Upper lobe of left lung (tissue), 6 donors: ENCODE measurements at places on chromosomes 3 and 15. TPM values are rescaled to one million over a fixed set of nuclear protein-coding genes. Genes with fewer than 3 reads are reported as not detected.

GRCh38 chr3:94524102-94524919 lies 461.4 kb downstream of the NSUN3 start:
- H3K4me1 ChIP-seq = no peaks in the 10 kb centered on the region
- DNase-seq = peak; percentile 48
- no peak overlapping the region for H3K4me3 ChIP-seq

GRCh38 chr15:89633585-89633984 lies 21.7 kb downstream of the KIF7 start:
- no peak for DNase-seq
- no peak overlapping the region for H3K4me3 ChIP-seq
- no peak overlapping the region for H3K27ac ChIP-seq
- no peaks in the 10 kb centered on the region for H3K27me3 ChIP-seq
- no peaks in the 10 kb centered on the region for H3K4me1 ChIP-seq

- no peaks in the 10 kb centered on the region for H3K27me3 ChIP-seq
- DNase-seq = no peak
- no peaks in the 10 kb centered on the region for H3K36me3 ChIP-seq
Observed at GRCh38 chr3:11001020-11001657, 8.6 kb downstream of the SLC6A1 start.

The BFSP2 gene
- total RNA-seq = not detected

The CCNB2 gene
- 1.7 TPM for total RNA-seq

- H3K27me3 ChIP-seq = no peaks in the 10 kb centered on the region
- H3K27ac ChIP-seq = no peak overlapping the region
- H3K4me1 ChIP-seq = no peaks in the 10 kb centered on the region
- peaks cover 65% of the 10 kb centered on the region for H3K36me3 ChIP-seq
Observed at GRCh38 chr15:92151741-92152140, 241.9 kb upstream of the ST8SIA2 start.

The ADIPOQ gene
- not detected for total RNA-seq

GRCh38 chr15:33754242-33754641 lies 214.1 kb upstream of the CHRM5 start:
- H3K4me1 ChIP-seq = no peaks in the 10 kb centered on the region
- H3K27me3 ChIP-seq = no peaks in the 10 kb centered on the region
- H3K36me3 ChIP-seq = no peaks in the 10 kb centered on the region
- H3K27ac ChIP-seq = no peak overlapping the region
- no peak overlapping the region for H3K4me3 ChIP-seq

GRCh38 chr15:21262851-21263425 lies 177.4 kb downstream of the POTEB3 start:
- no peaks in the 10 kb centered on the region for H3K36me3 ChIP-seq
- no peak overlapping the region for H3K27ac ChIP-seq
- DNase-seq = no peak
- H3K4me1 ChIP-seq = no peaks in the 10 kb centered on the region
- H3K4me3 ChIP-seq = no peak overlapping the region
- H3K27me3 ChIP-seq = no peaks in the 10 kb centered on the region

The ATRIP gene
- 5.1 TPM for total RNA-seq
